Hippocampal formation (tissue), 2 donors: ENCODE measurements at places on chromosomes 3 and 15.

- DNase-seq = no peak
Measured at GRCh38 chr3:182737825-182738224, 55.5 kb upstream of the ATP11B start.

- no peak for DNase-seq
Measured at GRCh38 chr3:53295410-53295809, 39.6 kb upstream of the TKT start.

DNA sequence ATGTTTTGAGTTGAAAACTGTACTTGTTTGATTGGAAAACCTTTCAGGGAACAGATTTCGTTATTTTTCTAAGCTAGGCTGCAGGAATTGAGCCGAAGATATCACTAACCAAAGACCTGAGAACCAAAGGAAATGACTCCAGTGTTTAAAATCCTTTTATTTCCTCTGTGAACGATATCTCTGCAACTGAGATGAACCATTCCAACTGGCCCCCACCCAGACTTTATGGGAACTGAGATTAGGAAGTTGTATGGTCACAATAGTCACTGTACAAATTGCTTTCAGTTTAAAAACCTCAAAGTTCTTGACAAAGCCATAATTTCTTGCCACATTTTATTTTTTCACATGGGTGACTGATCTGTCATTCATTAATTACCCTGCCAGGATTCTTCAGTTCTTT, 232.4 kb downstream of the RBMS3 start:
- no peak for DNase-seq

DNA sequence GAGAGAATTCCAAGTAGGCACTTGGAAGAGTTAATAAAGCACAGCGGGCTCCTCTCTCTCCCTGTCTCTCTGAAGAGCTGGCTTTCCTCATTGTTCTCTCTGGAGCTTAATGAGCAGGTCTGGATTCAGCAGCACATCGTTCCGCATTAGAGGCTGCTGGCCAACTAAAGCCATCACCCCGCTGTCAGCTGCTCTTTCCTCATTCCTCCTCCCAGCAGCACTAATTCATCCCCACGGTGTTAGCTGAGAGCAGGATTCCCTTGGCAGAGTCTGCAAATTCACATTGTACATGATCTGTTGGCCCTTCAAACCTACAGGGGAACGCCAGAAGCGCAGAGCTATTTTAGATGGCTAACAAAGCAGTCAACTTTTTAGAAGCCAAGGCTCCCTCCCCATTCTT, 44.2 kb downstream of the SGO1 start:
- DNase-seq = peak; percentile 85

DNA sequence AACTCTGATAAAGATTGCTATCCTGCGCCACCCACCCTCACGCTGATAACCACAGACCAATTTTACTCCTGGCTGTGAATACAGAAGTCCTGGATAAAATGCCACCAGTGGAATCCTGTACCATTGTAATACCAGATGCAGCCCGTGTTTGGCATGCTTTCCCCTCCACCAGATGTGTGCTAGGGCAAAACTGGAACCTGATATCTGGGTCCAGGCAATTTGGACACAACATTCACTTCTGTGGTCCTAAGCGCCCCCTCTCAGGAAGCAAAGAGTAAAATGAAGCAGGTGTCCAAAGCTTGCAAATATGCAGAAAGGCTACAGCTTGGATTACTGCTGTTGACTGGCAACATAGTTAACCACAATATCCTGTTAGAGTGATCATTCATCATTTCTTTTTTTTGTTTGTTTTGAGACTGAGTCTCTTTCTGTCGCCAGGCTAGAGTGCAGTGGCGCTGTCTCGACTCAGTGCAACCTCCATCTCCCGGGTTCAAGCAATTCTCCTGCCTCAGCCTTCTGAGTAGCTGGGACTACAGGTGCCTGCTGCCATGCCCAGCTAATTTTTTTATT, 32.8 kb downstream of the LOXL1 start:
- DNase-seq = no peak
